ENCODE measurements at places on chromosomes 16 and 17. TPM values are rescaled to one million over a fixed set of nuclear protein-coding genes. Genes with fewer than 3 reads are reported as not detected.

CLEC18A gene
- 0.08 TPM for total RNA-seq

CSF3 gene
- 17.7 TPM for total RNA-seq

NPW gene
- 0.68 TPM for total RNA-seq

SLC25A39 gene
- total RNA-seq: 182 TPM

CCL17 gene
- not detected for total RNA-seq

SLC22A31 gene
- total RNA-seq: 0.19 TPM

CCDC78 gene
- 3.8 TPM for total RNA-seq

JPH3 gene
- total RNA-seq: not detected

CACNG3 gene
- not detected for total RNA-seq

FOXO3B gene
- 1.6 TPM for total RNA-seq

SPATA22 gene
- total RNA-seq: not detected

CD300C gene
- total RNA-seq: not detected

HYDIN gene
- 0.19 TPM for total RNA-seq

MCRIP2 gene
- total RNA-seq: 55.2 TPM

ACE gene
- 0.78 TPM for total RNA-seq

SBK1 gene
- 0.08 TPM for total RNA-seq

CCDC200 gene
- total RNA-seq: not detected

CCL14 gene
- total RNA-seq: not detected

KRTAP1-5 gene
- total RNA-seq: not detected

NDUFB10 gene
- total RNA-seq: 168 TPM

TAC4 gene
- total RNA-seq: not detected

GLP2R gene
- total RNA-seq: not detected

ATP2A3 gene
- total RNA-seq: 0.62 TPM

CDYL2 gene
- total RNA-seq: 2.4 TPM

GJD3 gene
- total RNA-seq: not detected

CTRB1 gene
- total RNA-seq: not detected

GDPD1 gene
- 1.5 TPM for total RNA-seq

USP31 gene
- total RNA-seq: 12.3 TPM

ZNF689 gene
- total RNA-seq: 5.8 TPM

KRT31 gene
- total RNA-seq: 0.23 TPM

KRT27 gene
- total RNA-seq: not detected

C17orf113 gene
- 0.38 TPM for total RNA-seq

HS3ST3B1 gene
- total RNA-seq: 0.08 TPM

OR4D1 gene
- total RNA-seq: not detected

ZG16B gene
- 0.23 TPM for total RNA-seq

TTLL6 gene
- not detected for total RNA-seq

CHD9 gene
- 23.2 TPM for total RNA-seq

FBXW10B gene
- total RNA-seq: 0.08 TPM

CCL8 gene
- total RNA-seq: not detected

CX3CL1 gene
- total RNA-seq: 8.4 TPM

ANKRD13B gene
- 9.1 TPM for total RNA-seq

FBXW10 gene
- total RNA-seq: not detected

RNF157 gene
- total RNA-seq: not detected

TBX4 gene
- total RNA-seq: not detected

GNGT2 gene
- not detected for total RNA-seq

KRTAP4-5 gene
- not detected for total RNA-seq

FAM171A2 gene
- total RNA-seq: 3.4 TPM
